ENCODE measurements at places on chromosomes 5 and 9.

GRCh38 chr5:144072518-144072927, 97.9 kb downstream of the YIPF5 start:
- DNase-seq, result peak; percentile 11

DNA sequence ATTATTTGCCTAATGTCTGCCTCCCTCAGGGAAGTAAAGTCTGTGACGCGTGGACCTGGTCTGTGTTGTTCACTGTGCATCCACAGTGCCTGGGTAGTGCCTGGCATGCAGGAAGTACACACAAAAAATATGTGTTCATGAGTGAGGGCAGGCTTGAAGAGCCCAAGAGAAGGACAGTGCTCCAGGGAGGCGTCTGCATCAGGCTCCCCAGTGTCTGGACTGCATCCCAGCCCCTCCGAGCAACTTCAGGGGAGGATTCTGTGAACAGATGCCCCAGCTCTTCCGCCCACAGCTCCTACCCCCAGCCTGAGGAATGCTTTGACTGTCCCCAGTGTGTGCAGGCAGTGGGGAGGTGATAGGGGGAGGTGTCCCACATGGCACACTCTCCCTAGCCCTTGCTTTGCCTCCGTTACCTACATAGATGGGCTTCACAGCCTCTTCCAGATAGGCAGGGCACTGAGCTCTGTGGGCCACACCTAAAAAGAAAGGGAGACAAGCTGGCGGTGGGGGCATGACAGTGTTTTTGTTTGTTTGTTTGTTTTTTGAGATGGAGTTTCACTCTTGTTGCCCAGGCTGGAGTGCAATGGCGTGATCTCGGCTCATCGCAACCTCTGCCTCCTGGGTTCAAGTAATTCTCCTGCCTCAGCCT, 25.4 kb downstream of the IRF1 start:
- DNase-seq, result no peak

GRCh38 chr9:124390794-124391658, 24.2 kb downstream of the PSMB7 start:
- DNase-seq, result no peak

DNA sequence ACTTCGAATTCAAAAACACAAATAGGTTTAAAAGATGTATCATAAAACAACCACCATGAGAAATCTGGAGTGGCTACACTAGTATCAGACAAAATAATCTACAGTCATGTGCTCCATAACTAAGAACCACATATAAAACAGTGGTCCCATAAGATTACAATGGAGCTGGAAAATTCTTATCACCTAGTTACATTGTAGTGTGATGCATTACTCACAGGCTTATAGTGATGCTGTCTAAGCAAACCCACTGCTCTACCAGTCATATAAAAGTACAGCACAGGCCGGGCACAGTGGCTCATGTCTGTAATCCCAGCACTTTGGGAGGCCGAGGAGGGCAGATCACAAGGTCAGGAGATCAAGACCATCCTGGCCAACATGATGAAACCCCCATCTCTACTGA, 160.1 kb downstream of the ROR2 start:
- DNase-seq, result no peak

GRCh38 chr9:79255651-79256260, 316.0 kb upstream of the TLE4 start:
- DNase-seq, result no peak

DNA sequence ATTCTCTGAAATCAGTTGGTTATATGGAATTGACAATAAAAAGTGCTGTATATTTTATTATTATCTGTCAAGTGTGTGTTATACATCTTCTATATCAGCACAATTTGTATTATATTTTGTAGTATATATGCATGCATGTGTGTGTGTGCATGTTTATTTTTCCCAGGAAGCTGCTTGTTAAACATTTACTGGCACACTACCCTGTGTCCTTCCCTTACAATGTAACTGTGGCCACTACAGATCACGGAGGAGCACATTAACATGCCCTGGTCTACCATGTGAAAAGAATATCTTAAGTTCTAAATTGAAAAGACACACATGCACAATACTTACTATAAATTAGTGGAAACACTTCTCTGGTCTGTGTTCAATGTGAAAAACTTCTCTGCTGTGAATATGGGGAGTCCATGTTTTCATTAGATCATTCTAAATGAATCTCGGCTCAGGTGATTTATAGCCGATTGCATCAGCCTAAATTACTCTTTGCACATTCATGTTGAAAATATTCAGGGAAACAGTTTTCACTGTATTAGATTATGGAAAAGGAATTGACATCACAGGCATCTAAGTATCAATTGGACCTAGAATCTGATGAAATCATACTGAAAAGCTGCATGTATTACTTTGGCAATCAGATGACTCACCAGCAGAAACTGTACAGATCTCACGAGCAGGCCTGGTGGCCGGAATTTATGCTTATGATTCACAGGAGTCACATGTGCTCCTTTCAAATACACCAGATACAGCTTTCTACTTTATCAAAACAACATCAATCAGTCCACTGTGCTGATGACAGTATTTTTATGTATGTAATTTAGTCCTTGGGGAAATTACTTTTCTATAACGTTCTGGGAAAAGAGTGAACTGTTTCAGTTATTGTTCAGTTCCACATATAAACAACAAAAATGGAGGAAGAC, 39.4 kb downstream of the LURAP1L start:
- peak; percentile 95 for DNase-seq

GRCh38 chr9:97504381-97505216, 3.1 kb downstream of the TMOD1 start:
- no peak for DNase-seq

GRCh38 chr5:115319007-115319406, 22.6 kb upstream of the CCDC112 start:
- no peak for DNase-seq

DNA sequence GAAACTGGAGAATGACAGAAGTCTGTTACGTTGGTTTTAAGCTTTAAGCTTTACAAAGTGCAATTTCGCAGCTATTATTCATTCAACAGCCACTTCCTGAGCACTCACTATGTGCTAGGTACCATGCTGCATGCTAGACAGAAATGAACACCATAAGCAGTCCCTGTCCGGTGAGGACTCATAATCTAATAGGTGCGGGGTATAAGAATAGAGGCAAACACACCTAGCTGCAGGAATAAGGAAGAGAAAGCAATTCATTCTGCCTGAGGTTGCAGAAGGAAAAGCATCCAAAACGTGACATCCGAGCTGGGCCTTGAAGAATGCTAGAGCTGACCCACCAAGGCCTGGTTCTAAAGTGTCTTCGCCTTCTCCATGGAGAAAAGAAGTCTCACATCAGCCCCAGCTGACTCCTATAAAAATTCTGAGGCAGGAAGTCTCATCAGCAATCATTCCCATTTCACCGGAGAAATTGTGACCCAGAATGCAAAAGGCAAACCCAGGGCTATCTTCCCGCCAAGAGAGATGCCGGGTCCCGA, 542 bp downstream of the FKBP15 start:
- DNase-seq, result no peak

- peak; percentile 78 for DNase-seq
Observed at GRCh38 chr5:135996611-135997010, 32.2 kb upstream of the TGFBI start.

DNA sequence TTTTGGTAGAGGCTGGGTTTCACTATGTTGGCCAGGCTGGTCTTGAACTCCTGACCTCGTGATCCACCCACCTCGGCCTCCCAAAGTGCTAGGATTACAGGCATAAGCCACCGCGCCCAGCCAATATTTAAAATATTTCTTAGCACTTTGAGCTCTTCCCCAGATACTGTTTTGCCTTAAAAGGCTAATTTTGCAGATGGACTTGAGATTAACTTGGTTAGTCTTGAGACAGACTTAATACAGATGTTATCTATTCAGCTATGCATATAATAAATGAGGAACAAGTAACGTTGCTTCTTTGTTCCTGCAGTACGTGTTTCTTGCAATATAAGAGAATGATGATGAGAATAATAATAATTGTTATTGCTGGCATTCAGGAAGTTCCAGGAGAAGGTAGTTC, 56.3 kb downstream of the PCSK5 start:
- DNase-seq, result no peak

- DNase-seq, result no peak
Observed at GRCh38 chr9:99211746-99212145, 10.0 kb downstream of the ALG2 start.

DNA sequence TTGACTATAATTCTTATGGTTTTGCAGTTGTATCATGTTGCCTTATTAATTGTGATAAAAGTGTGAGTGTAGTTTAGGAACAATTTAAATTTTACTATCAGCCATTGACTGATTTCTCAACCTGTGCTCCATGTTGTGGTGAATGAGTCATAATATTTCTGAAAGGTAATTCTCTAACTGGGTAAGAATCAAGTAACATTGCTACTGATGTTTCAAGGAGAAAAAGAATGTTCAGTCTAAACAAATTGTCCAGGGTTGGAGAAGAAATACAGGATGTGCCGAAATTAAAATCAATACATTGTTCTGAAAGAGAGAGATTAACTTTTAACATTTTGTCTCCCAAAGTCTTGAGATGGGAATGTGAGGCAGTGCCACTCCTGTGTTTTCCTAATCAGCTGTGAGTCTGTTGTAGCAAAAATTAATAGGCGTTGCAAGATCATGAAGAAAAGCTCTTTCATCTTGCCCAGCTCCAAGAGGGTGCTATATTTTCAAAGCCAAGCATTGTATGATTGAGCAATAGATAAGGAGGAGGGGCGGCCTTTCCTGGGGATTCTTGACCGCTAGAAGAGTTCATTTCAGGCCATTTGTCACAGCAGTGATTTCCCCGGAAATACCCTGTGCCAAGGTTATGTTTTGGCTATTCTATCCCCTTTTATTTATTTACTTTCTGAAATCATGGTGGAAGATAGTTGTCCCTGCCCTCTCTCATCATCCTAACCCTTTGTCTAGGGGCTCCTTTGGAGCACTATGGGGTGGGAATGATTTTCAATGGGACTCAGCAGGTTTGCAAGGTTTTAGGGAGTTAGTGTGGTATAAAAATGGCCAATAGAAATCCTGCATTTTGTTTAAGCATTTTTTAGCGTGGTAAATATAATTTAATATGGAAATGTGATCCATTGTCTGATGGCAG, 151.6 kb downstream of the FOCAD start:
- DNase-seq, result no peak

DNA sequence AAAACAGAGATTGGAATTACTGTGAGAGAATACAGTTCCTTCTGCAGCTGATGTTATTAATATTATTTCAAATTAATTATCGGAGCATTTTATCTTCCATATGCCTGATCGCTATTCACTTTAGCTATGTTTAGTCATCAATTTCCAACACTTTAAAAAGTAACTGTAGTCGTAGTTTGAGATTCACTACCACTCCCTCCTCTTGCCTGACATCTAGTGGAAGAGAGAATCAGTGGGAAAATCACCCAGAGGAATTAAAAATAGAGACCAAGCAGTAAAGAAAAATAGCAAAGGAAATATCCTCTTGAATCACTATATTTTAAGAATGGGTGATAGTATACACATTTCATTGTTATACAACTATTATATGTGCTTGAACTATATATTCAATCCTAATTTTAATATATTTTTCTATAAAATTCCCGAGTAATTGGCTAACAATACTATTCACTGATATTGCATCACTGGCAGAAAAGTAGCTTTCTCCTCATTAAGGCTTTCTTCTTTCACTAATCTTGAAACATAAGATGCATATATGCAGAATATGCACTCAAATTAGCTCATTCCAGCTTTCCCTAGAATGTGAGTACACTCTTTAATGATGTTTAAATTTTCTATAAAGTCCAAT, 708.7 kb downstream of the CDH9 start:
- DNase-seq, result no peak

GRCh38 chr9:70170151-70170790, 88.5 kb upstream of the SMC5 start:
- DNase-seq, result no peak

DNA sequence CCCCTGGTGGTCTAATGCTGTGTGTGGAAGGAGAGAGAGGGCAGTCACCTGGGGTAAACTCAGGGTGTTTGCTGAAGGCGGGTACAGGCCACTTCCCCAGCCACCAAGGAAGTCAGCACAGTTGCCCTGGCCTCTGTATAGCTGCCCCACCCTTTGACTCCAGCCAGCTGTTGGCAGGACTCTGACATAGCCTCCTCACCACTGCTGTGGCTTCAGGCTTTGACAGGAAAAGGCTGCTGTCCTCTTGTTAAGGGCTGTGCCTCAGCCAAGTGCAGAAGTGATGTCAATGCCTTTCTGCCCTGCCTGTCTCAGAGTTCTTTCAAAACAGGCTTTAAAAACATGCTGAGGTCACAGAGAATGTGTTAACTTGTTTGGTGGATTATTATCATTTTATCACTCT, 487.2 kb upstream of the KLF4 start:
- DNase-seq, result no peak

DNA sequence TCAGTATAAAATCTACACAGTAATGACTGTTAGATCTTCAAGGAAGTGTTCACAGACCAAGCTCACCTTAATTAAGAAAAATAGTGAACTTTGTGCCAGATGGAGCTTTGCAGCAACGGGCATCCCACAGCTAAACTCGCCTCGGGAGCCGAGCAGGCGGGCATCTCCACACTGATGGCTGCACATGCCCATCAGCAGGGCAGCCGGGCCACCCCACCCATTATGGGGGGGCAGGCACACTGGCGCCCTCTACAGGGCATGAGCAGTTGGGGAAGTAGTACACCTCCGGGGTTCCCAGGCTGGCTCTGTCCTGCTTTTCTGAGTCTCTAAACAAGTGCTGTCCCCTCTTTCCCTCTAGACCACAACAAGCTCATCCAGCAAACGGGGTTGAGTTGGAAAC, 21.6 kb downstream of the ANKS6 start:
- no peak for DNase-seq

- DNase-seq, result peak; percentile 97
Observed at GRCh38 chr5:31100047-31100575, 93.4 kb upstream of the CDH6 start.

DNA sequence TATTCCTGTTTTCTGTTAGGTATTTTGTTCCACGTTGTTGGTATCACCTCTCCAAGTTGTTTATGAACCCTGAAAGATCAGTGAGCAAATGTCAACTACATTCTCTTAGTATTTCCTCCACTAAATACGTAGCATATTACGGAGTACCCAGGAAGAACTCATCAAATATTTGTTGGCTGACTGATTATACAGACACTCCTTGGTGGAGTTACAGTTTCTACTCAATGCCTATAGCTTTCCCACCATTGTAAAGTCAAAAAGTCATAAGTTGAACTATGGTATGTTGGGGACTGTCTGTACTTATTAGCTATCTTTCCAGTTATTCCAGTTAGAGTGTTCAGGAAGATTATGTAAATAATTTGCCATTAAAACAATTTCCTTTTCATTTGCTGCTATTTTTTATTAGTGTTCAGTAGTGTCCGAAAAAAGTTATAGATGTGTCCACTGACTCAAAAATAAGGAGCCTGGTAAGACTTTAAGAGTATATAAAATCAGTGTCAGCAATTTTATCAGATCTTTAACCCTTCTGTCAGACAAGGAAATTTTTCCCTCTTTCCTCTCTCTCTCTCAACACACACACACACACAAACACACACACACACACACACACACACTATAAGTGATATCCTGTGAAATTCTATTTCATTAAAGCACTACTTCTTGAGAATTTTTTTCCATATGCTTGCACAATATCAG, 6.8 kb upstream of the APBA1 start:
- no peak for DNase-seq
